ENCODE measurements at places on chromosomes 1 and 21.

- no peak for DNase-seq
These were observed 84.3 kb upstream of the VAV3 start for GRCh38 chr1:108049178-108049819.

- no peak for DNase-seq
These were observed 313.1 kb upstream of the DAB1 start for GRCh38 chr1:57736940-57737339.

DNA sequence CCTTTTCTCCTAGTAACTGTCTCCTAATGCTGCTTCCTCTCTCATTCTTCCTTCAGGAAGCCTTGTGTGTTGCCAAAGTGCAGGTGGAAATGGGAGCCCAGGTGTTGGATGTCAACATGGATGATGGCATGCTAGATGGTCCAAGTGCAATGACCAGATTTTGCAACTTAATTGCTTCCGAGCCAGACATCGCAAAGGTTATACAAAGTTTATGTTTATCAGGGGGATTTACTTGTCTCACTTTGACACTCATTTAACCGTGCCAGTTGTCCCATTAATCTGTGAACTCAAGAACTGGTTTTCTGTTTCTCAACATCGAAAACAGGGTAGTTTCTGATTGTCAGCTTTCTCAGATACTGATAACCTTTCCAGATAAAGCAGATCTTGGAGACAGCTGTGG lies 40.4 kb downstream of the MTR start:
- DNase-seq = no peak

DNA sequence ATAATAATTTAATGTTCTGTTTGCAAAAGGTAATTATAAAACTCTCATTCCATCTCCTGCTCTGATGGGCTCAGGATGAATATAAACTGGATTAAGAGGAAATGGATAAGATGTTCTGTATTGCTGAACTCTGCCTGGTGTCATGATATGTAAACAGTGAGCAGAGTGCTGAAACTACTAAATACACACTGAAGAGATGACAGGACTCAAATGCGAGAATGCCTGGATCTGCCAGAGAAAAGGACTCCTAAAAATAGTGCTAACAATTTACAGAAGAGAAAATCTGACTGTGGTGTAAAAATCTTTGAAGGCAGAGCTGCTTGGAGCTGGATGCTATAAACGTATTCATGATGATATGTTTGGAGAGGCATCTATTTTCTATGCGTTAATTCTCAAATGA lies 303.2 kb downstream of the RWDD3 start:
- DNase-seq = no peak

- DNase-seq = no peak
These were observed 15.7 kb downstream of the FAAP20 start for GRCh38 chr1:2178875-2179274.

- no peak for DNase-seq
These were observed 25.5 kb downstream of the SLC19A1 start for GRCh38 chr21:45516671-45517151.

- no peak for DNase-seq
These were observed 86.8 kb downstream of the MATN1 start for GRCh38 chr1:30636621-30637020.

GRCh38 chr1:1567152-1567875 lies 7.3 kb downstream of the SSU72 start:
- DNase-seq = no peak

DNA sequence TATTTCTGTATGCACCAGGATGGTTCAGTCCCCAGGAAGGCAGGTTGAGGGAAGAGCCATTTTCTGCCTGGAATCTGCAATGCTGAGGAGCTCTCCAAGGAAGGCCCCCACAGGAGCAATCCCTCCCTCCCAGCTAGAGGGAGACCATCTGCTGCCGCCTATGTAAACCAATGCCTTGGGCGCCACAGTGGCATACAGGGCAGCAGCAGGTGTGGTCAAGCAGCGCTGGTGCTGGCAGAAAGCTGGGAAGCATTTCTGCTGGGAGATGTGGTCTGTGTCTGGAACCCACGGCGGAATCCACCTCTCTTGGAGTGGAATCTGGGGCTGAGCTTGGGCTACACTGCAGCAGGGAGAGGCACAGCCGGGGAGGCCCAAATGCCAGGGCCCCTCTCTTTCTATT lies 283.3 kb downstream of the RRAGC start:
- peak; percentile 40 for DNase-seq

- no peak for DNase-seq
These were observed 32.7 kb upstream of the ZNF326 start for GRCh38 chr1:89962024-89962741.

DNA sequence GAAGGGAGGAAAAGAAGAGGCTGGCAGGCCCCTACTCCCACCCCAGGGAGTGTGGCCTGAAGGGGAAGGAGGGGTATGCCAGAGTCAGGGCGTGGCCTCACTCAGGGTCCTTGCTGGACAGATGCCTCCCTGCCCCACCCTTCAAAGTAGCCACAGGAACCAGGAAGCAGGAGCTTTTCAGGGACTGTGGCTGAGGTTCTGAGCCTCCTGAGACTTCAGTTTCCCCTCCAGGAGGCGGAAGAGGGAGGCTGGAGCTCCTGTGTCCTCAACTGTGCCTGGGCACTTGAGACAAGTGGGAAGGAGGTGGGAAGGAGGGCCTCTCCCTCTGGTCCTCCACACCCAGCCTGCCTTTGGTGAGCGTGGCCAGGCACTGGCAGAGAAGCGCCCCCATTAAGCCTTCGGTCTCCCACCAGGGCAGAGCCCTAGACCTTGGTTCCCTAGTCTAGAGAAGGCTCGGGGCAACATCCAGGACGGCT lies 5.3 kb downstream of the CELSR2 start:
- DNase-seq = no peak

GRCh38 chr21:44382536-44382935 lies 29.1 kb downstream of the TRPM2 start:
- no peak for DNase-seq

- no peak for DNase-seq
These were observed 4.1 kb downstream of the ANGPTL3 start for GRCh38 chr1:62601457-62601856.

- no peak for DNase-seq
These were observed 448 bp upstream of the OBSCN start for GRCh38 chr1:228207381-228207810.

GRCh38 chr1:145994391-145995120 lies 1.8 kb downstream of the TXNIP start:
- DNase-seq = no peak

DNA sequence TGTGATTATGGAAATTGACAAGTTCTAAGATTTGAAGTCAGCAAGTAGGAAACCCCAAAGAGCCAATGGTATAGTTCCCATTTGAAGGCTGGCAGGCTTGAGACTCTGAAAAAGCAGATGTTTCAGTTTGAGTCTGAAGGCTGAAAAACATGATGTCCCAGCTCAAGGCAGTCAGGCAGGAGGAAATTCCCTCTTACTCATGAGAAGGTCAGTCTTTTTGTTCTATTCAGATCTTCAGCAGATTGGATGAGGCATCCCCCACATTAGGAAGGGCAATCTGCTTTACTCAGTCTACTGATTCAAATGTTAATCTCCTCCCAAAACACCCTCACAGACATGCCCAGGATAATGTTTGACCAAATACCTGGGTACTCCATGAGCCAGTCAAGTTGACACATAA lies 372.5 kb upstream of the ST6GALNAC5 start:
- DNase-seq = no peak

- DNase-seq = no peak
These were observed 18.5 kb upstream of the EXO1 start for GRCh38 chr1:241829468-241829867.

- peak; percentile 76 for DNase-seq
These were observed 173.3 kb downstream of the CAMTA1 start for GRCh38 chr1:6958407-6959030.

Measured in NCI-H526 treated with DMSO at 0.1 percent for 48 hours (cell line).